ENCODE measurements at places on chromosomes 3 and 15.

- no peak for DNase-seq
Measured at GRCh38 chr3:145015253-145015652, 1043.6 kb downstream of the DIPK2A start.

DNA sequence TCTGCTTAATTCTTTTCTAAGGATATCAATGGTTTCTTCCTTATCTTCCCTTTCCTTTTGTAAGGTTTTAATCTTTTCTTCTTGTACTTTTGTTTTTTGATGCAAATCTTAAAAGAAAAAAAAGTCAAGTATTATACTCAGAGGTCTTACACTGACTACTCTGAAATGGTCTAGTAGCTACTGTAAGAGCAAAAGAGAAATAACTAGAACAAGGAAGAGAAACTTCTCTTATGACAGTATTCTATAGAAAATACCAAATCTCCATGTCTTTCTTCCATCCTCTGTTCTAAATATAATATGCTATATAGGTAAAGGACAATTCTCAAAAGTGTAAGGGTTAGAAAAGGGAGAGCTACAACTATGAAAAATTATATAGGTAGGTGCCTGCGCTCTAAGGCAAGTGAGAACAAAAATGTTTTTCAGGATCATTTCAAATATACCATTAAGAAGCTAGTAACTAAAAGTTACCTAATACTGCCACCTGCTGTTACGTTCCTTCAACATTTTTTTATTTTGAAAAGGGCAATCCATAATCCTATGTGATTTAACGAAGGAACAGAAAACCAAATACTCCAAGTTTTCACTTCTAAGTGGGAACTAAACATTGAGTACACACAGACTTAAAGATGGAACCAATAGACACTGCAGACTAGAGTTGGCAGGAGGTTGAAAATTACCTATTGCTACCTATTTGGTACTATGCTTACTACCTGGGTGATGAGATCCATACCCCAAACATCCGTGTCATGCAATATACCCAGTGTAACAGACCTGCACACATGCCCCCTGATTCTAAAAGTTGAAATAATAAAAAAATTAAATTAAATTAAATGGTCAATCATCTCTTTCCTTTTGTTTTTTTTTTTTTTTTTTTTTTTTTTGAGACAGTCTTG lies 36.7 kb downstream of the CIP2A start:
- DNase-seq: no peak

- no peak for DNase-seq
Measured at GRCh38 chr3:14377838-14378169, 24.6 kb upstream of the SLC6A6 start.

GRCh38 chr3:167885277-167885676 lies 149.8 kb downstream of the SERPINI1 start:
- no peak for DNase-seq

DNA sequence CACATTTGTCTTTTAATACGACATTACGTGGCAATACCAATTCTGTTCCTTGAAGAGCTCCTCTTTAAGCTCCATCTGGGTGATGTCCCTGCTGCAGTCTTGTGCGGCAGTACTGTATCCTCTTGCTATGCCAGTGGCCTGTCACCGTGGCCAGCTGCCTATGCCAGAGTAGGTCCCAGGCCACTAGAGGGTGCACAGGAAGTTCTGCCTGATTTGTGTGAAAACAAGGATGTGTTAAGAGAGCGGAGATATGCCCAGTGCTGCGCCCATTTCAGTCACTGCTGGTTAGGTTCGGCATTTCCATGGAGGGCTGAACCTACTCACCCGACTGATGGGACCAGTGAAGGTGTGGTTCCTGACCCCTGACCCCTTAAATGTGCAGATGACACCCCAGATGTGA lies 25.2 kb downstream of the NIPA1 start:
- DNase-seq: no peak

GRCh38 chr15:41278319-41278718 lies 47.3 kb downstream of the CHP1 start:
- no peak for DNase-seq

DNA sequence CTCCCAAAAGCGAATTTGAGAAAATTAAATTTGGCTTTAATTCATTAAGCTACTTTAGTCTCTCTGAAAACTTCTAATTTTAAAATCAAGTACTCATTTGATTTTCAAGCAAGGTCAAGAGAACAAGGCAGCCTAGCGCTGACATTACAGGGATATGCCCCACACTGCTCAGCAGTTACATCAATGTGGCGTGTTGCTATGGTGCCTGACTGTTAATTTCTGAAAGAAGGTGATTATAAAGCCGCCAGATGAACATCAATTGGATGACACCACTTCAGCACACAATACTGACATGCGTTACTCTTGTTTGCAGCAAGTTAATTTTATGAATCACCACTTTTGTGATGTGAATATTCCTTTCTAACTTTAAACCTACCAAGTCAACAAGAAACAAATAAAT lies 284.4 kb downstream of the FOXP1 start:
- no peak for DNase-seq

DNA sequence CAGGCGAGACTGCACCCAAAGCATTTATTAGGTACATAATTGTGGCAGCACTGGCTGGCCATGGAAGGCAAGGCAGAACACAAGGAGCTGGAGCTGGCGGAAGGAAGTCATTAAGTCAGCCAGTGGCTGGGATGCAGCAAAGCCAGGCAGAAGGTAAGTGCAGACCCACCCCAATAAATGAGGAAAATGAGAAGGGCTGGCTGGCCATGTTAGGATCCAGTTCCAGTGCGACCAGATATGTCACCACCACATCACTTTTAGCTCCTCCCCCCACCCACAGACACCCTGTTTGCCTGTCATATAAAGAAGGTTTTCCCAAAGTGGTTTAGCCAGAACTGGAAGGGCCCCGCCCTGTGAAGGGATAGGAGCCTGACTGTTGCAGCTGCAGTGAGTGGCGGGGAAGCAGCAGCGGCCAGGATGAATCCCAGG lies at the start of gene FURIN:
Gene FURIN (plus strand): TSS at position 328 of the 429 bp plus-strand sequence. CDS start 7,153 bp downstream, outside the sequence.
- no peak for DNase-seq

All from T-helper 22 cell (primary cell).